Kidney tubule cell (primary cell): ENCODE measurements at places on chromosomes 2 and 18.
A peak's percentile ranks its signal among the peaks of the same experiment; 100 is the strongest.

DNA sequence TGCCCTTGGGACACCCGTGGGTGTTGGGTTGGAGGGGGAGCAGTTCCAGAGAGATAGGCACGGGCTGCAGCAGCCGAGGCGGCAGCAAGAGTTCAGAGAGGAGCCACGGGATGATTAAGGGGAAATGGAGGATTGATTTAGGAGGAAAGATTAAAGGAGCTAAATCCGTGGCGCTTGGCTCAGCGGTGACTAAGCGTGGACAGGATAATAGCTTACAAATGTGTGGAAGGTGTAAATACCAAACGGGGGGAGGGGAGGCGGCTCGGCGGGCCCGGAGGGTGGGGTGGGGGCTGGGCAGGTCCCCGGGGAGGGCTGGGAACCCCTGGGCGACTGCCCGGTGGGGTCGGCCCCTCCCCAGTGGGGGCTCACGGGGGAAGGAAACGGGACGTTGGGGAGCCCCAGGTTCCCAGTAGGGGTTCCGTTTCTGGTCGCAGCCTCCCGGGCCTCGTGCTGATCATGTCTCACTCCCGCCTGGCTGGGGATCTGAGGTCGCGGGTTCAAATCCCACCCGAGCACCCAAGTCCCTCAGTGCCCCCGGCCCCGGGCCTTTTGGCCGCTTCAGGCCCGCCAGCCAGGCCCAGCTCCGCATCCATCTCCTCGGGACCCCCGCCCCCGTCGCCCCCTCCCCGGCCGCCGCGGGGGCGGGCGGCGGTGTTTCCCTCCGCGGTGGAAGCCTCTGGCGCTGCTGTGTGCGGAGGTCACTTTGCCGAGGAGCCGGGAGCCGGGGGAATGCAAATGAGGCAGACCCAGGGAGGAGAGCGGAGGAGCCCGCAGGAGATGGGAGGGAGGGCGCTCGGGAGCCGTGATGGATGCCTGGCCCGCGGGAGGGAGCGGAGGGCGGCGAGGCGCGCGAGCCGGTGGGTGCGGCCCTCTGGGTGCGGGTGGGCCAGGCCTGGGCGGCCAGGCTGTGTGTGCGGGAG lies 8.1 kb downstream of the ASIC4 start:
- DNase-seq = peak; percentile 81

- DNase-seq = no peak
Observed at GRCh38 chr2:41294331-41294730, 753.5 kb upstream of the PKDCC start.

GRCh38 chr18:55489034-55489986 lies 98.7 kb downstream of the TCF4 start:
- DNase-seq = no peak

DNA sequence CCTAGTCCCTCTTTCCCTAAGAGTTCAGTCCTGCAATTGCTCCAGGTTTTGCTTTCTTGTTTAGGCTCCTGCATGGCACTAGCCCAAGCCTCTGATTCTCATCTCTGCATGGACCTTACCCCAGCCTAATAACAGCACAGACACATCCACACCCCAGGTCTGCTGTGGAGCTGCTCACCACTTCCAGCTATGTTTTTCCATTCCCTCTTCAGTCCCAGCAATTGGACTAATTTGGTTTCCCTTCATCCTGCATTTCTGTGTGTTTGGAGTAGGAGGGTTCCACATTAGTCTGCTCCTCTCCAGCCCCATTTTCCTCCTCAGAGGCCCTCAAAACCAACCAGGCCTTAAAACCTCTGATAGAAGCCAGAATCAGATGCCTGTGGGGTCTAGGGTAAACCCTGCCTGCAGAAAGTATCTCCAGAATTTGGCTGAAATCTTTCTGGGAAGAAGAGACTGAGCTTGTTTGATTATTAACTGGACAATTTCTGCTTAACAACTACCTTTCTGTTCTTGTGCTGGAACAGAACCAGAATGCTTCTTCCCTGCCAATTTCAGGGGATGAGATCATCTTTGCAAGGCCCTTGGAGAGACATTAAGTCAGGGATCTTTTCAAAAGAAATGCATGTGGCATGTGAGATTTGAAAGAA lies 95.9 kb downstream of the GFPT1 start:
- peak; percentile 87 for DNase-seq

- DNase-seq = peak; percentile 7
Observed at GRCh38 chr2:224749136-224749535, 33.0 kb upstream of the CCDC195 start.

- peak; percentile 90 for DNase-seq
Observed at GRCh38 chr2:74406035-74406434, 15.4 kb downstream of the C2orf81 start.

GRCh38 chr2:105427485-105427884 lies 28.6 kb upstream of the FHL2 start:
- DNase-seq = no peak

GRCh38 chr2:85852937-85853498 lies 35.8 kb downstream of the ST3GAL5 start:
- DNase-seq = no peak

DNA sequence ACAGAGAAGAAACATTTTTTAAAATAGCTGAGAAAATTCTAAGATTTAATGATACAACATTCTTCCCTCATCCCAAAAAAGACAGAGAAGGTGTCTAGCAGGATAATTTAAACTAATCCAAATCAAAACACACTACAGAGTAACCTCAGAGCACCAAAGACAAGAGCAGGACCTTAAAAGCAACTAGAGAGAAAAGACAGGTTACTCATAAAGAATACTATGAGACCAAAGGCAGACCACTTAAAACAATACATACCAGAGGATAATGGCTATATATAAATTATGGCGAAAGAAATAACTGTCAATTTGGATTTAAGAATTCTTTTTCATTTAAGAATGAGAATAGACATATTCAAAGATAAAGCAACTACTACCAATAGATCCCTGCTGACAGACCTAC lies 40.0 kb downstream of the HDLBP start:
- no peak for DNase-seq

DNA sequence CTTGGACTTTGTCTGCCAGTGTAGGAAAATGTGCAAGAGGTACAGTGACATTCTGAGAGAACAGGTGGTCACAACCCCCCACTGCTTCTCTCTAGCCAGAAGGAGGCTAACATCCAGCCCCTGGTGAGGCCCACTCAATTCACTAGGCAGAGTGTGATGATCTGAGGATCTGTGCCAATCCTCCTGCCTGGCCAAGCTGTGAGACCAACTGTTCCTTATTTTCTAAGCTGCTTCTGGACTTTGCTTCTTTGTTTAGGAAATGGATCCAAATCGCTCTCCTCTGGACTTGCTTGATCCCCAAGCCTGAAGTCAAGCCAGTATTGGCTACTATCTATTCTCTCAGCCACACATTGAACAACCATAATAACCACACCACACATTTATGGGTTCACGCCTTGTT lies 202.8 kb downstream of the PIK3C3 start:
- DNase-seq = no peak

DNA sequence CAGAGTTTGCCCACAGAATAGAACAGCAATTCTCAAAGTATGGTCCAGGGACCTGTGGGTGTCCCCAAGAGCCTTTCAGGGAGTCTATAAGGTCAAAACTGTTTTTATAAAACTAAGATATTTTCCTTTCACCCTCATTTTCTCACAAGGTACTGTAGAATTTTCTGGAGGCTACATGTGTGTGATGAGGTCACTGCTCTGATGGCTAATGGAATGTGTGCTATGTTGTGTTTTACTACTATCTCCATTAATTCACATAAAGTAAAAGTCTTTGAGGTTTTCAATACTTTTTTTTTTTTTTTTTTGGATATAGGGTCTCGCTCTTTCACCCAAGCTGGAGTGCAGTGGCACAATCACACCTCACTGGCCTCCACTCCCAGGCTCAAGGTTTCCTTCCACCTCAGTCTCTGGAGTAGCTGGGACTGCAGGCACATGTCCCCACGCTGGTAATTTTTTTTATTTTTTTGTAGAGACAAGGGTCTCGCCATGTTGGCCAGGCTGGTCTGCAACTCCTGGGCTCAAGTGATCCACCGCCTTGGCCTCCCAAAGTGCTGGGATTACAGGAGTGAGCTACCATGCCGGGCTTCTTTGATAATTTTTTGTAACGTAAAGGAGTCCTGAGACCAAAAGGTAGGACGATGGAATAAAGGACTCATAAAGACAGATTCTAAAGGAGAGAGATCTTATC lies 1.8 kb downstream of the TRABD2A start:
- no peak for DNase-seq

DNA sequence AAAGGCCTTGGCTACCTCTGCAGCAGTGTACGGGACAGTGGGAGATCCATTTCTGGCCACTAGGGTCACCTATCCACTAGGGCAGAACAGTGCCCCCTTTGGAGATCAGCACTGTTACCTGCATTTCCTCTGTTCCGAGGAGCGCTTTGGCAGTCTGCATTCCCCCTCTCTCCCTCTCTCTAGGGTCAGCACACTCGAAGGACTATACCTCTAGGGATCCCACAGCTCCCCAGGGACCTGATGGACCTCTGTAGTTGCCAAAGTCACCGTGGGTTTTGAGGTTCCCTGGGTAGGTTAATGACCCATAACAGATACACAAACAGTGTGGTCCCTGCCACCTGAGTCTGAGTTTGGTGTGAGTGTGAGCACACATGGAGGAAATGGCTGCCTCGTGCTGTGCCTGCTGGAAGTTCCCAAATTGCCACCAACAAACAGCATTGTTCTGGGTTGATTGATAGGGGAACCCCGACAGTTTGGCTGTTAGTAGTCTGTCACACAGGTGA lies 99.8 kb upstream of the VWC2L start:
- no peak for DNase-seq

GRCh38 chr2:240400371-240401161 lies 34.9 kb upstream of the GPC1 start:
- no peak for DNase-seq

- DNase-seq = no peak
Observed at GRCh38 chr2:172423160-172423559, 4.2 kb upstream of the ITGA6 start.

DNA sequence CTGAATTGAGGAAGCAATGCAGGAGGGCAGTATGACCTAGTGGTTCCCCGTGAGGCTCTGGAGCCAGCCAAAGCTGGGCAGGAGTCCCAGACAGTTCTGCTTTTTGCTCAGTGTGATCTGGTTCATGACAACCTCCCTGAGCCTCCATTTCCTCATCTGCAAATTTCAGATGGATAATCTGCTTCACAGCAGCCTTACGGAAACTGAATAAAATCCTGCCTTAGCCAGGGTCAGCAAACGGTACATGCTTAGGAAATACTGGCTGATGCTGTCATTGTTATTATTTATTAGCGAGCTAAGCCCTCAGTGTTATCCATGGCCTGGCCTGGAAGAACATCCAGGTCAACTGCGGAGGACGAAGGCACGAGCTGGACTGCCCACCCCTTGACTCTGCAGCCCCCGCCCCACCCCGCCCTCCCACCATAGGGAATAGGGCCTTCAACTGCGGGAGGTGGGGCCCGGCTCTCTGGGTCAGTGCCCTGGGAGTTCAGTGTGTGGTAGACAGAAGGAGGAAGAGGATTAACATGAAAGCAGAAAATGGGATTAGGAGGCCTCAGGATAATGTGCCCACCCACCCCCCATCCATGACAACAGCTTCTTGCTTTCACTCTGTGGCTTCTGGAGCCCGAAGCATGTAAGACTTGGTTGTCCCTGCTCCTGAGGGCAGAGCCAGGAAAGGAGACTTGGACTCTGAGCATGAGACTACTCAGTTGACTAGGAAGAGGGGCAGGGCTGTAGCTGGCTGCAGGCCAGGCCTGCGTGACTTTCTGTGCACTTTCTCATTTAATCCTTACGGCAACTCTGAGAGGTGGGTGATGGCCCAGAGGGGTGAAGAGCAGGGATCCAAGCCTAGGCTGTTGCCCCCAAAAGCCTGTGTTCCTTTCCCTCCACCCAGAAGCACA lies 13.1 kb downstream of the PKDCC start:
- no peak for DNase-seq

DNA sequence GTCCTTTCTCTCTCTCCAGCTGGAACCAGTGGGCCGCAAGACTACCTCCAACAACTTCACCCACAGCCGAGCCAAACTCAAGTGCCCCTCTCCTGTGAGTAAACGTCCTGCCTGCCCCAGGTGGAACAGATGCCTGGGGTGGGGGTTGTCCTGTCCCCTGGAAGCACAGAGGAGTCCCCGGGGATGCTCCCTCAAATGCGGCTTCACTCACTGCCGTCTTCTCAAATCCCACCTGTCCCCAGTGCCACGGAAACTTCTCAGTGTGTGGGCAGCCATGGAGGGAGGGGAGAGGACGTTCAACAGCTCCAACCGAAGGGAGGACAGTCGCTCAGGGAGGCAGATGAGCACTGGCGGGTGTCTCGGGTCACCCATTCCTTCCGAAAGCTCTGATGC lies 110.7 kb upstream of the PPP1CB start:
- no peak for DNase-seq

DNA sequence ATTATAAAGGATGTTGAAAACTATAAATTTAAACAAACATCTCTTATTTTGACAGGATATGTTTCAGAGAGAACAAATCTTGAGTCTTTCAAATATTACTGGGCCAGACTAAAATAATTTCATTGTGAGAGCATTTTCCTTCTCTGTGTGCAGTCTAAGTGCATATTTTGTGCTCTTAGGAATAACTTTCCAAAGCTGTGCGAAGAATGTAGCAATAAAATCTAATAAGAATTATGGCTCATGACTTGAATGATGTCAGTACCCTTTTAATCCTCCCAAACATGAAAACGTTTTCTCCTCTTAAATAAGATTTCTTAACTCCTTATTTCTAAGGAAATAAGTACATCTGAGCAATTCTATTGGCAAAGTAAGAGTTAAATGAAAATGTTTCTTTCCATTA lies 76.2 kb upstream of the EFEMP1 start:
- DNase-seq = no peak

- DNase-seq = no peak
Observed at GRCh38 chr2:233470011-233470687, 96.4 kb downstream of the USP40 start.

- DNase-seq = no peak
Observed at GRCh38 chr2:205145888-205146287, 536.4 kb upstream of the NRP2 start.

DNA sequence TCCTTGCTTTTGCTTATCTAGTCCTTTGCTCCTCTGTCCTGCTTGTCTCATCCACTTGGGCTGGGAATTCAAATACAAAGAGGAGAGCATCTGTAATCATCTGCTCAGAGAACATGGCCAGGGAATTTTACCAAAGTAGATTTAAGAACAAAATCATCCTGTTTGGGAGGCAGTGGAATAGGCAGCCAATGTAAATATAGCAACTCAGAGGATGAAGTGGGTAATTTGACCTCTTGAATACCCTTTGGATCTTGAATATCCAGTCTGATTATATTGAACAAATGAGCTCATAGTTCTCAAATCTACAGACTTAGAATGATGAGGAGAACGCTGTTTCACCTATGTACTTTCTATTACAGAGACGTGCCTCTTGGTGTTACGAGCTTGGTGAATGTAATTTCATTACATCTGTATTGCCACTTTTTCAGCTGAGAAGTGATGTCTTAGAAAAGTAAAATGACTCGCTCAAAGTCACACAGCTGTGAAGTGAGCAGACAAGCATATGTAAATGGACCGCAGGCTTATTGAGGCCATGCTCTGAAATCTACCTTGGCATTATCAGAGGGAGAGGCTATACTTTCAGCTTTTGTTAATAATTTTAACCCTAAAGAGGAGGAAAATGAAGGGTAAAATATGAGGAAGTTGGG lies 266.3 kb downstream of the MTX2 start:
- peak; percentile 77 for DNase-seq
